Pancreas (tissue), 10 donors: ENCODE measurements at places on chromosomes 6 and 20.
A peak's percentile ranks its signal among the peaks of the same experiment; 100 is the strongest.

GRCh38 chr6:126064257-126064747 lies 78.0 kb downstream of the TRMT11 start:
- DNase-seq = no peak

DNA sequence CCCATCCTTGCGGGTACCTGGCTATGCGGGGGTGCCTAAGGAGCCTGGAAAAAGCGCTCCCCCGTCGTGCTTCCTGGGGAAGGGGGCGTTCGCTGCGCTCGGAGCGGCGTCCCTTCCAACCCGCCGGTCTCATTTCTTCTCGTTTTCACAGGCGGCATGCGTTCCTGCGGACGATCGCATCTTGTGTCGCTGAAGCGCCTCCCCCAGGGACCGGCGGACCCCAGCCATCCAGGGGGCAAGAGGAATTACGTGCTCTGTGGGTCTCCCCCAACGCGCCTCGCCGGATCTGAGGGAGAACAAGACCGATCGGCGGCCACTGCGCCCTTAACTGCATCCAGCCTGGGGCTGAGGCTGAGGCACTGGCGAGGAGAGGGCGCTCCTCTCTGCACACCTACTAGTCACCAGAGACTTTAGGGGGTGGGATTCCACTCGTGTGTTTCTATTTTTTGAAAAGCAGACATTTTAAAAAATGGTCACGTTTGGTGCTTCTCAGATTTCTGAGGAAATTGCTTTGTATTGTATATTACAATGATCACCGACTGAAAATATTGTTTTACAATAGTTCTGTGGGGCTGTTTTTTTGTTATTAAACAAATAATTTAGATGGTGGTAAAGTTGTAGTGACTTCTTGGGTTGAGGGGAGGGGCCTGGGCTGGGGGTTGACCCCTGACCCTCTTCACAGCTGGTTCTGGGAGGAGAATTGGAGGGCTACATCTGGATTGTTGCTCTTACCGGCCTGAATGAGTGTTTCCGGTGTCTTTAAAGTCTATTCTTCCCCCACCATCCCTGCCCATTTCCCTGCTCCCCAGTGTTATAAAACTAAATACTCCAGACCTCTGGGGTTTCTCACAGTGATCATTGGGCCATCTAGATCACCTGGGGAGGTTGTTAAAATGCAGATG lies 1.1 kb downstream of the ID1 start:
- peak; percentile 64 for DNase-seq

DNA sequence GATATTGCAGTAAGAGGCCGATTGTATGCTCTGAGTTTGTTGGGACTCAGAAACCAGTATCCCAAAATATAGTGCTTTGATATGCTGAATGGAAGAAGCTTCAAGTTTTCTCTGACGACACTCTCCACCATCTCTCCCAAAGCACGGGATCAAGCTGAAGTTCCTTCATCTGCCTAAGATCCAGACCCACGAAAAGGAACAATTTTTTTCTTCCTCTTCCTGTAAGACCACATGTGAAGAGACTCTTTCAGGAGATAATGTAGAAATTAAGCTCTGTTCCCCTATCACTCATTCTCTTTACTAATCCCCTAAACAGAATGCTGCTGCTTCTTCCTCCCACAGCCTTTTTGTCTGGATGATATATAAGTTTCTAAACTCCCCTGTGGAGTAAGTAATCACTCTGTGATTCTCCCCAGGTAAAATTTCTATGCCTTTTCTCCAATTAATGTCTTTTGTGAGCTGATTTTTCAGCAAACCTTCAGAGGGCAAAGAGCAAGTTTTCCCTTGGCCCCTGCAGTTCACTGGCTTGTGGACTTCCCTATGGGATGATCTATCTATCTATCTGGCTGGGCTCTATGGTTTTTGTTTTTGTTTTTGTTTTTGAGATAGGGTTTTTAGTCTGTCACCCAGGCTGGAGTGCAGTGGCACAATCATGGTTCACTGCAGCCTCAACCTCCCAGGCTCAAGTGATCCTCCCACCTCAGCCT lies 13.5 kb upstream of the PNRC1 start:
- no peak for DNase-seq

DNA sequence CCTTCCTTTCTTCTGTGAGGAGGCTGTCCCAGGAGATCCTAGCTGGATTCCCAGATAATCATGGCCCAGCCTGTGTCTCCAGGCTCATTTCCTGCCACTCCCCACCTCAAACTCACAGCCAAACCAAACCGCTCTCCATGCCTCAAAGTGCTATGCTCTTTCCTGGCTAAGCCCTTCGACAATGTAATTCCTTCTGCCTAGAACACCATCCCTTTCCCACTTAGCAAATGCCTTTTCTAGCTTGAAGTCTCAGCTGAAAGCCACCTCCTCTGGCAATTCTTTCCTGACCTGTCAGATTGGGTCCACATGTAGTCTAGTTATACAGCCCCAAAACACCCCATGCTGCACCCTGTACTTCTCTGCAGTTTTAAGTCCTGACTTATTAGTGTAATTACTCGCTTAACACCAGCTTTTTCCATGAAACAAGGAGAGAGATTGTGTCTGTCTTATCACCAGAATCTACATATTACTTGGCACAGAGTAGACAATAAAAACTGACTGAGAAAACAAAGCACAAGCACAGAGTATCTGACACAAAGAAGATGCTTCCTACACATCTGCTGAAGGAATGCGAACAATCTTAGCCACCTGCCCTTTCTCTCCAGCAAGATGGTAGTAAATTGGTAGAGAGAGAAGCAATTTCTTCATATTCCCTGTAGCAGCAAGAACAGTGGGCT lies 5.4 kb downstream of the TRIM26 start:
- DNase-seq = no peak

DNA sequence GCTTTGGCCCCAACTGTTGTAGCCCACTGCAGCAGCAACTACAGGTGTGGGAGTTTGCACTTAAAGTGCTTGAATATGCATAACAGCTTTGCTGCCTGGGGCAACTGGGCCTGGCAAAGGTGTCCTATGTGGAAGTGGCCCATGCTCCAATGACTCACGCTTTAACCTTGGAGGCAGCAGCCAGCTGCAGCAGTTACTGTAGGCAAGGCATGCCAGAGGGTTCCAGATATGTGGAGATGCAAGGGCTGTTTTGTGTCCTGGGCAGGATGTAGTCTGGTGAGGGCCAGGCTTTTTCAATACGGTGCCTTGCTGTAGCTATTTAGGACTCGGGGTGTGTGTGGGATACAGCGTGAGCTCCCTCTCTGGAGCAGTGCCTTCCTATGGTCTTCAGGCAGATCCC lies 150.3 kb downstream of the NKAIN2 start:
- no peak for DNase-seq

DNA sequence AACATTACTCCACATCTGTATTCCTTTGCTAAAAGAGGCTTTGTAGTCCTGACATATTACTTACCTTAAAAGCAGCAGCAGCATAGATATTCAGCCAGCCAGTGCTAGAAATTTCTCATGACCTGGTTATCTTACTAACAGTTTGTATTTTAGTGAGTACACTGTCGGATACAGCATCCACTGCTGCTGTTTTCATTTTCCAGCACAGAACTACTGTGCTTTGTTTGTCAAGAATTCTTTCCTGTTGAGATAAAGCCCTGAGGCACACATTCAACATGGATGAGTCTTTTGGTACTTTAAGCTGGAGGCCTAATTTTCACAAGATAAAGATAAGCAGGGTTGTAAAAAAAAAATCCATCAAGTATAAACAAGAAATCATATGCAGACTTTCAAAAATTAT lies 311.2 kb upstream of the OPRM1 start:
- no peak for DNase-seq

DNA sequence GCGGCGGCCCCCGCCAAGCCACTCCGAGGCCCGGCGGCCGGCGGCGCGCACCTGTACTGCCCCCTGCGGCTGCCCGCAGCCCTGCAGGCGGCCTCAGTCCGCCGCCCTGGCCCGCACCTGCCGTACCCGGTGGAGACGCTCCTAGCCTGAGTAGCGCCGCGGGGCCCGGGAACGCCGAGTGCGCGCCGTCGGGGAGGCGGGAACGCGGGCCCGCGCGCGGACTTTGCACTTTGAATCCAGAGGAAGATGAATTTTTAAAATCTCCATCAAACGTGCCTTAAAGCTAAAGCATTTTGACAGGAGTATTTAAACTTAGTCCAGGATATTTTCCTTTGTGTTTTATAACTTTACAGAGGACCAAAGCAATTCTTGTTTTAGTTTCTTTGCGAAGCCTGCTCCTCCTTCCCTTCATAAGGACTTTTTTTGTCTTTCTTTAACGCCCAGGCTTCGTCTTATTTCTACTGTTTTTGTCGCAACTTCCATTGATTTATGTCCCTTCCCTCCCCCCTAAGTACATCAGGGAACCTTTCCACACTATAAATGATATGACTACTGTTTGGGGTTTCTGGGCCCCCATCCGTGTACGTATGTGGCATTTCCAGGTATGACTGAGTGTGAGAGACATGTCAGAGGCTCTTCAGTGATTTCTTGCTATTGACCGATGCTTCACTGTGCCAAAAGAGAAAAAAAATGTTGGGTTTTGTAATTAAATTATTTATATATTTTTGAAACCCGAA lies 2.0 kb downstream of the FOXQ1 start:
- DNase-seq = peak; percentile 89

DNA sequence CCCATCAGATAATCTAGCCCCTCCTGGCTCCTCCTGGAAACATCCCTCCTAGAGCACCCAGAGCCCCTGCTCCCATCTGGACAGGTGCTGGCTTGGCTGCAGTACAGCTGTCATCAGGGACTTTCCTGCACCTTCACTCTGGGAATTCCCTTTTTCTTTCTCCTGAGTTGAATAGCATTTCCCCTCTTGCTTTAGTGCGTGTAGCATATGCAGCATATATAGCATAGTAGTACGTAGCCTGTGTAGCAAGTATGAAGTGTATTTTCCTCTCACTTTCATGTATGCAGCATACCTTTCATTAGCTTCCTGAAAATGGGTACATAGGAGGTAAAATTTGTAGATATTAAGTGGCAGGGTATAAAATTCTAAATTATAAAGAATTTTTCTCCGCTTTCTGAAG lies 352.9 kb downstream of the ESR1 start:
- DNase-seq = no peak

GRCh38 chr6:52535711-52536423 lies 41.0 kb downstream of the TRAM2 start:
- no peak for DNase-seq

- no peak for DNase-seq
These were observed 130.8 kb downstream of the JPH2 start for GRCh38 chr20:44056010-44056698.

DNA sequence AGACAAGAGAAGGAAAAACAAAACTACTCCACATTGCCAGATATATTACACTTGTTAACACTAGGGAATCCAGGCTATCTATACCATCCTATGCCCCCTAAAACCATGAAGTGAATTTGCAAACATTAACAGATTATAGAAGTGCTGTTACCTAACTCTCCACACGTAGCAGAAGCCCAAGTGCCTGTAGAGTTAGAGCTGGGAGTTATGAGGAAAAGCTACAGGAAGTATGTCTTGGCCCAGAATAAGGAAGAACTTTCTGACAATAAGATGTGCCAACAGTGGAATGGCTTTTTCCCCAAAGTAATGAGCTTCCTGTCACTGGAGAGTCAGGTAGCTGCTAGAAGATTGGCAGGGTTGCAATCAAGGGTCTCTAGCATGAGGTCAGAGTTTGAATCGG lies 32.5 kb downstream of the ADGRG6 start:
- no peak for DNase-seq

GRCh38 chr20:18287546-18287914 lies 797 bp upstream of the ZNF133 start:
- DNase-seq = no peak

DNA sequence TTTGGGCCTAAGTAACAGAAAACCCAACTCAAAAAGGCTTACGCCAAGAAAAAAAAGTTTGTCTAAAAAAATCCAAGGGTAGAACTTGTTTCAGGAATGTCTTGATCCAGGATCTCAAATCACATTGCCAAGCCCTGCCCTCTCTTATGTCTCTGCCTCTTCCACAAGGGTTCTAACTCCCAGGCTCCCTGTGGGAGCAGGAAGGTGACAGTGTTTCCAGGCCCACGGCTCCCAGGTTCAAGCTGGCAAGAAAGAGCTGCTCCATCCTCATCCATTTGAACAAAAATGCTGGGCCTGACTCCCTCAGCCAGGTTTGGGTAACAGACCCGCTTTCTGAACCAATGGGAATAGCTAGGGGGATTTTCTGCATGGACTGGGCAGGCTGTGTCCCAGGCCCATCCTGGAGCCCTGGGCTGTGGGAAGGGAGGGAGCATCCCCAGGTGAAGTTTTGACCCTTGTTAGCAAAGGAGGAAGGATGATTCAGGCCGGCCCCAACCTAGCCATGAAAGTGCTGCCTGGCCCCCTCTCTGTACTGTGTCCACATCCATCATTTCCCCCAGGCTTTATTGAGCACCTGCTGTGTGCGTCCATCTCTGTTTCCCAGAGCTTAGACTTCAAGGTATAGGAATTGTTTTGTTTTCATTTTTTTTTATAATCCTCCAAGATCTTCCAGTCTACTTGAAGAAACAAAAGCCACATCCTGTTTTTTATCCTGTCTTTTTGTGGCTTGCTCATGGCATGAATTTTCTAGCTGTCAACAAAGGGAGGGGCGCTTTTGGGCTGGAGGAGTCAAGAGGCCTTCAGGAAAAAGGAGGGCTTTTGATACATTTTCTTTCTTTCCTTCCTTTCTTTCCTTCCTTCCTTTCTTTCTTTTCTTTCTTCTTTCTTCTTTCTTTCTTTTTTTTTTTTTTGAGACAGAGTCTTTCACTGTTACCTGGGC lies 159.8 kb downstream of the TFAP2C start:
- DNase-seq = no peak

DNA sequence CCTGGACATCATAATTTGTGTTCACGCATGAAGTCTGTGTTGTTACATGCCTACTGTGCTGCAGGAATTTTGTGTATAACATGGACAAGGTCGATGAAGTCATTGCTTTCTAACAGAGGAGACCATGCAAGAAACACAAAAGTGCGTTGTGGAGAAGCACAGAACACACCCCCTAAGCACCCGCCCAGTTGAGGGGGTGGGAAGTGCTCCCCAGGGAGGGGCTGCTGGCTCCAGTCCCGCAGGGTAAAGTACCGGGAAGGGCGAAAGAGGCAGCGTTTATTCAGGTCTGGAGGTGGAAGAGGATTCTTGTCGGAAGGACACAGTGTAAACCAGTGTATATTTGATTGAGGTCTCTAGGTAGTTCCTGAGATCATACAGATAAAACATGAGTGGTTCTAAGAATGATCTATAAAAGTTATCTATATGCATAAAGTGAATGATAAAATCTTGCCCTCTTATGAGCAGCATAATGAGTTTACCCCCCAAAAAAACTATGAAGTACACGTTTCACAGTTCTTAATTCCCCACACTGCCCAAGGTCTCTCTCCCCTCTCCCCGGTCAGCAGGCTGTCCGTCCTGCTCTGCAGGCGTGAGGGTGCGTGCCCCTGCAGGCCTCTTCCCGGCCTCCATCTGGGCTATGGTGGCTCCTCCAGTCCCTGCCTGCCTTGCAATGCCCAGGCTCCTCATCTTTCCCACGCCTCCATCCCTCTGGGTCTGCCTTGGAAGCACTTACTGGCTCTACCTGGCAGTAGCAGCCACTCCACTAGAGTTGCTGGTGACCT lies 159.7 kb downstream of the THBS2 start:
- DNase-seq = no peak

DNA sequence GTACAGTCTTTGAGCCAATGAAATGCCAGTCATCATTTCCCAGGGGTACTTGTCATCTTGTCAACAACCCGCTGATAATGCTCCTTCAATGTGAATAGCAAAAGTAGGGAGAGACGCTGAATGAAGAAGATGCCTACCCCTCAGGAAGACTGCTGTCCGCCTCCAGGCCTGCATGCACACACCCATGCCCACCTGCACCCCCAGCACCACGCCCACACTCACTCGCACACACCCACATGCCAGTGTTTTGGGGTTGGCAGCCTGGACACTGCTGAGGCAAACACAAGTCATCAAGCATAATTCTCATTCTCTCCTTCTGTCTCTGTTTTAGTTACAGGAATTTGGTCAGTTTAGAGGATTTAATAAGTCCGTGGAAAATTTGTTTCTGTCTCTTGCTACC lies 63.6 kb downstream of the SYTL3 start:
- no peak for DNase-seq

- no peak for DNase-seq
These were observed 38.0 kb upstream of the HIVEP1 start for GRCh38 chr6:11974089-11974488.
